Stimulated activated CD4-positive, alpha-beta T cell treated with anti-CD3 and anti-CD28 coated beads, Interleukin-12 subunit alpha, Interleukin-12 subunit beta, amount 100 ng/mL, for 48 hours (primary cell): ENCODE measurements at places on chromosomes 12 and 14.

- peak; percentile 46 for DNase-seq
Observed at GRCh38 chr12:111359231-111359913, 9.5 kb downstream of the PHETA1 start.

- no peak for DNase-seq
Observed at GRCh38 chr14:105468621-105469241, 5.9 kb upstream of the CRIP2 start.

- DNase-seq, result no peak
Observed at GRCh38 chr14:104971447-104972240, 6.5 kb downstream of the AHNAK2 start.

- no peak for DNase-seq
Observed at GRCh38 chr12:90037740-90038139, 329.1 kb upstream of the ATP2B1 start.

GRCh38 chr12:74890237-74890599 lies 319.4 kb downstream of the KCNC2 start:
- no peak for DNase-seq

DNA sequence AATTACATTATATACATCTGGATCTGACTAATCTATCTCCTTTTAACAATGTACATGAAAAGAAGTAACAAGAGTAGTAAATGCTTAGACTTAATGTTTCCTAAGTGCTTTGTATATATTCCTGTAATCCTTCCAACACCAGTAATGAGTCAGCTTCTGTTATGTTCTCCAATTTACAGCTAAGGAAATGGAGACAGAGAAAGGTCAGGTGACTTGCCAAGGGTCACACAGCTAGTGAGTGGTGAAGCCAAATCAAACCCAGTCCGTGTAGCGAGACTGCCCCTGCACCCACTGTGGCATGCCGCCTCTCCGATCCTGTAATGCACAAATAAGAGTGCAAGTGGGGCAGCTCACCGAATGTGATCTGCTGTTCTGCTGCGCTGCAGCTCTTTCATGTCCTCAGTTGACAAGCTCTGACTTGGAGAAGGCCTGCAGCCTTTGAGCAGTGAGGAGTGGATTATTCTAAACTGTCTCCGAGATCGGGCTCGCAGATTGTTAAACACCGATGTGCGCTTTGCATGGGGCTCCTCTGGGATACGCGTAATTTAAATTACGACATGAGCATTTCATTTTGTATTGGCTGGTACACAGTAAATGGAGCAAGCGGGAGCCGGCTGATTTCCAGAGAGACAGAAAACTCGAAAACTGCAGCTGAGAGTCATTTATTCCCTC lies 65.1 kb upstream of the KTN1 start:
- no peak for DNase-seq

GRCh38 chr14:87131879-87132278 lies 861.1 kb downstream of the GALC start:
- no peak for DNase-seq

- no peak for DNase-seq
Observed at GRCh38 chr14:34003082-34003668, 52.3 kb upstream of the EGLN3 start.

DNA sequence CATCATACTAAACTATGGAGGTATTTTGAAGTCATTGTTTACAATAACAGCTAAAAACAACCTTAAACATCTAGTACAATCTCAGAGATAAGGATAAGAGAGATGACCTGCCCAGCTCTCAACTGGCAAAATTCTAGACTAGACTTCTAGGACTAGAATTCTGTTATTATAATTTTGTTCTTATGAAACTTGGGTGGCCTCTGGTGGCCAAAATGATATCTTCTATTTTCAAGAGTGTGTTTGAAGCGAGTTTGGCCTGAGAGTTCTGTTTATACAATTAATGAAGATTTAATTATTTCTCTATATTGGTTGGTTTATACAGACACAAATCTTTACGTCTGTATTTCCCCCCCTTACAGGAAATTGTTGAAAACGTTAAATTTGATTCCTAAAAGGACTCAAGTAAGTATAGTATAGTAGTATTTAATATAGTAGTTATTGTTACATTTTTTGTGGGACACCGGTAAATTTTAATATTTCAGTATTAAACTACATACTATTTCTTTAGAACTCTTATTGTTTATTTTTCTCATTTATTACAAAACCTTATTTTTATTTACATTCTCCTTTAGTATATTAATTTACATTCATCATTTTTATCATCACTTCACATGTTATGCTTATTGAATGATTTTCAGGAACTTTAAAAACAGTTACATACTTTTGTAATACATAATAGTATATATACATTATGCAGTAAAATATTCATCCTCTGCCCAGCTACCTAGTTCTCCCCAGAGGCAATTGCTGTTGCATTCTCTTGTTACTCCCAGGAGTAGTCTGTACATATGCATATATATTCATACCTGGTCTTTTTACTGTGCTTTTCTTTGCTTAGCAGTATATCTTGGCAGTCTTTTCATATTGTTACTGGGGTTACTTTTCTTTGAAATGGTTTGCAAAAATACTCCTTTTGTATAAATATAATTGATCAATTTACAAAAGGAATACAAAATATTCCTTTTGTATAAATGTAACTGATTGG lies 6.6 kb downstream of the PPHLN1 start:
- DNase-seq, result no peak

DNA sequence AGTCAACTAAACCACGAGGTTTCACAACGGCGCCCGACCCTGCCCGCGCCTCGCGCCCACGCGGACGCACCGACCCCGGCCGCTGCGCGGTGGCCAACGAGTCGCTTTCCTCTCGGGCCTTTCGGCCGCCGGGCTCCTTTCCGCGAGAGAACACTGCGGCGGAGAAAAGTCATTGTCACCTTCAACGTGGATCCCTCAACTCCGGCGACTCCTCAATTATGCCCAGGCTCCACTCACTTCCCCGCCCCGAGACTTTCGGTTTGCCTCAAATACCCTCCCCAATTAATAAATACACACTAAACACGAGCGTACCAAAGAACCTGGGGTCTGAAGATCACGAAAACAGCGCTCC lies 450 bp downstream of the SINHCAF start:
- peak; percentile 25 for DNase-seq

GRCh38 chr12:106126441-106127337 lies 12.1 kb downstream of the NUAK1 start:
- DNase-seq, result no peak

DNA sequence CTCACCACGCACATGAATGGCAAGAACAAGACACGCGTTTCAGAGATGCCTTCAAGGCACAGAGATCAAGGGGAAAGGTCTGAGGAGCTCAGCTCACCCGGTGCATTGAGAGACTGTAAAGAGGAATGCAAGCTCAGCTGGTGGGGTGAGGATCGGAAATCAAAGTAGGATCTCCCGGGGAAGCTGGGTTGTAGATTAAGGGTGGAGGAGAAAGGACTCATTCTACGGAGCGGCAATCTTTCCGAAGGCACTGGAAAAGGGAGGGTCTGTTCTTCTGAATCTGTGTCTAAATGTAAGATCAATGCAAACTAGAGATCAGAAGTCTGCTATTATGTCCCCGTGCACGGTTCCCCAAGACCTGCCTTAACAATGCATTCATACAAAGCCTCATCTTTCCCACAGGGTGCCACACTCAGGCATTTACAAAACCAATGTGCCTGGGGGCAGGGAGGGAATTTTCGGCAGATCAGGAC lies 41.6 kb upstream of the PYGL start:
- DNase-seq, result no peak

DNA sequence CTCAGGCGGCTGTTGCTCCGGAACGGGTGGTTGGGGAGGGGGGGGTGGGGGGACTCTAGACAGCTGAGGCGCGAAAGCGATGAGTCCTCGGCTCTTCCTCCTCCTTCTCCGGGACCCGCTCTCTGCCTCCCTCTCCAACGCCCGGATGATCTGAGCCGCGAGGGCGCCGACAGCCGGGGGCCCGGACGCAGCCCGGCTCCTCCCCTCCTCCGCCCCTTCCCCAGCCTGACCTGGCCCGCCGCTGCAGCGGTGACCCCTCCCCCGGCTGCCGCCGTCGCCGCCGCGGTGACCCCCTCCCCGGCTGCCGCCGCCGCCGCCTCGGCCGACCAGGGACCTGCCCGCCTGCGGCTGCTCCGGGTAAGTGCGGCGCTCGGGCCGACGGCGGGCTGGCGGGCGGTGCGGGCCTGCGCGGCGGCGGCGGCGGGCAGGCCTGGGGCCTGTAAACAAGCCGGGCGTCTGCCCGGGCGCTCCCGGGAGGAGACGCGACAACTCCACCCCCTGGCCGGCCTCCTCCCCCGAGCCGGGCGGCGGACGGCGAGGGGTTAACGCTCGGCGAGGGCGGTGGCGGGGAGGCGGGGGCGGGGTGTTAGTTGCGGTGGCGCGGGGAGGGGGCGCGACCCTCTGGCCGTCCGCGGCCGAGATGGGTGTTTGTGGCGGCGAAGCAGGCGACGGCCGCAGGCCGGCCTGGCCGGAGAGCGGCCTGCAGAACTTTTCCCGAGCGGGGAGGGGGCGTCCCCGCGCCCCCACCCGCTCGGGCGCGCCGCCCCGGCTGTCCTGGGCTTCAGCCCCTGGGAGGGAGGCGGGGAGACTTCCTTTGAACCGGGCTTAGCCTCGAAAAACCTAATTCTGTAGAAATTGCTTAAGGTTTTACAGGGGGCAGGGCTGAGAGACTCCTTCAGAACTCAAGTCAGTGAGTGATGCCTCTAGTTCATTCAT lies 568 bp downstream of the PPM1A start:
- peak; percentile 21 for DNase-seq

DNA sequence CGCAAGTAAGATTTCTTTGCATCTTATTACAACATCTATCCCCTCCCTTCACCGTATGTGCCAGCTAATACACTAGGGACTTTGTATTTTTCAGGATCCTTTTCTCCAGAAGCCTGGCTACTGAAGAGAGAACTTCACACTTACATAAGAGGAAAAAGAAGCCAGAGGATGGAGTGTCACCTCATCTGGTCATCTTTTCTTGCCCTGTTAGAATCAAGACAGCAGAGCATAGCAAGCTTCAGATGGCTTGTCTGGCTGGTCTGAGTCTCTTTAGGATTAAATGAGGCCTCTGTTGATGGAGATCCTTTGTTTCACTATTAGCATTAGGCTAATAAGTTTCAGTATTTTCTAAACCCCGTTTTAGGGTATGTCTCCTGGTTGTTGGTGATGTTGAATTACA lies 14.4 kb upstream of the AACS start:
- no peak for DNase-seq

DNA sequence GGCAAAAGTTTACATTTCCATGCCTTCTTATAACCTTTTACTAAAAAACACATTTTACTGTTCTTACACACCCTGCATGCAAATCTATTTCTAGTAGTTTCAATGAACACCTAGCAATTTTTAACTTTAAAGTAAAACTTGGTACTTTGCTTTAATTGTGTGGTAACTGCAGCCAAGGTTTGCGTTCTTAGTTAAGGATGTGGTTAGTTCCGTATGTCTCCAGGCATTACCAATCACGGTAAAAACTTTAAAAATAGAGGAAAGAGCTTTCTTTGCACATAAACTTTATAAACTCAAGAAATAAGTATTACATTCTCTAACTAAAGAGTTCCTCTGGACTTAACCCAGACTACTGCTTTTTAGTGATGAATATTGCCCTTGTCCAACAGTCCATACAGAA lies 795.2 kb downstream of the SLC16A7 start:
- no peak for DNase-seq

DNA sequence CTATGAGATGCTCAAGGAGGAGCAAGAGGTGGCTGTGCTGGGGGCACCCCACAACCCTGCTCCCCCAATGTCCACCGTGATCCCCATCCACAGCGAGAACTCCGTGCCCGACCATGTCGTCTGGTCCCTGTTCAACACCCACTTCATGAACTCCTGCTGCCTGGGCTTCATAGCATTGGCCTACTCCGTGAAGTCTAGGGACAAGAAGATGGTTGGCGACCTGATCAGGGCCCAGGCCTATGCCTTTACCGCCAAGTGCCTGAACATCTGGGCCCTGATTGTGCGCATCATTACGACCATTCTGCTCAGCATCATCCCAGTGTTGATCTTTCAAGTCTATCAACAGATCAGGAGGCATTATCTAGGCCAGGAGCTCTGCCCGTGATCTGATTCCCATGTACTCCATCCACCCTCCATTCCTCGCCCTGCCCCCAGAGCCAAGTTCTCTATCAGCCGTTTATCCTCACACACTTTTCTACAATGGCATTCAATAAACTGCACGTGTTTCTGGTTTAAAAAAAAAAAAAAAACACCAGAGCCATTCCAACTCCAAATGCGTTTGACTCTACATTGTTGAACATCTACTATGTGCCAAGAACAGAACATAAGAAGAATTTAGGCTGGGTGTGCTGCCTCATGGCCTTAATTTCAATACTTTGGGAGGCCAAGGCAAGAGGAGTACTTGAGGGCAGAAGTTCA lies 17.5 kb downstream of the ATXN2 start:
- no peak for DNase-seq

GRCh38 chr14:51735851-51736250 lies 84.1 kb downstream of the FRMD6 start:
- no peak for DNase-seq

- DNase-seq, result no peak
Observed at GRCh38 chr12:19203539-19204506, 74.3 kb downstream of the PLEKHA5 start.

DNA sequence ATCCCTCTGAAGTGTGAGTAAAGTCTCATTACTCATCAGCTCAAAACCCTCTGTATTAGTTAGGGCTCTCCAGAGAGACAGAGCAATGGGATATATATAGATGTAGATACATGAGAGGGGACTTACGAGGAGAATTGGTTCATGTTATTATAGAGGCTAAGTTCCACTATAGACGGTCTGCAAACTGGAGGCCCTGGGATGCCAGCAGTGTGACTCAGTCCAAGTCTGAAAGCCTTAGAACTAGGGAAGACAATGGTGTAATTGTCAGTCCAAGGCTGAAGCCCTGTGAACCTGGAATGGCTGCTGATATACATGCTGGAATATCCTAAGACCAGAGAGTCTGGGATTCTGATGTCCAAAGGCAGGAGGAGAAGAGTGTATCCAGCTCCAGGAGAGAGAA lies 57.3 kb upstream of the CEP83 start:
- DNase-seq, result no peak

DNA sequence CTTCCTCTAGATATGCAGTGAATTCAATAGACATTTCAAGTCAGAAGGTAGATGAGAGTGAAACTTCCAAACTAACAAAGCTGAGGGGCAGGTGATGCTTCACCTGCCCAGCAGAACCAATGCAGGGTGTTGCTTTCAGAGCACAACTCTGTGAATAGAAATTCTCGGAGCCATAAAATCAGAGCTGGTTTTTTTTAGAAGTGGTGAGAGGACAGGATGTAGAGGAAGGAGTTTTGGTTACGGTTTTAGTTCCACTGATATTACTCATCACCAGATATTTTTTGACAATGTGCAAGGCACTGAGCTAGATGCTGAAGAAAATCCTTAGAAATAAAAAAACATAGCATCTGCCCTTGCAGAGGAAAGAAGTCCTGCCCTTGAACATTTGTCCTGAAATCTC lies 62.2 kb downstream of the BMP4 start:
- DNase-seq, result no peak
